Mesenchymal stem cell (in vitro differentiated cells and primary cell): ENCODE measurements at places on chromosomes 12 and 14.

GRCh38 chr12:131628023-131628740, 82.7 kb upstream of the SFSWAP start:
- DNase-seq = no peak

GRCh38 chr14:90274019-90274418, 17.7 kb downstream of the PSMC1 start:
- no peak for DNase-seq

GRCh38 chr12:107223821-107224220, 130.5 kb upstream of the CRY1 start:
- DNase-seq = no peak

DNA sequence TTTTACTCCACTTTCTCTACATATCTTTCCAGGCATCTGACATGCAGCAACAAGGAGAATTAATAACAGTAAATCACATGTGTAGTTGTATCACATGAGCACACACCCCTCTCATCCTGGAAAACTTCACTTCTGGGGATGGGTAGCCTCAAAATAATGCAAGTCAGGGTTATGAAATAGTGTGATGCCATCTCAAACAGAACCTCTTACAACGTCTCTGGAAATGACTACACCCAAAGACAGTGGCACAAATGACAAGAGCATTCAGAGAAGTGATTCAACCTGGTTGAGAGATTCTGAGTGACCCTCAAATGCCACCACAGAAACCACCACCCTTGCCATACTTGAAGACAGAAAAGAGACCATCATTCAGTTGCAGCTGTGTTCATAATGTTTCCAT, 2.8 kb downstream of the DIO2 start:
- DNase-seq = no peak

DNA sequence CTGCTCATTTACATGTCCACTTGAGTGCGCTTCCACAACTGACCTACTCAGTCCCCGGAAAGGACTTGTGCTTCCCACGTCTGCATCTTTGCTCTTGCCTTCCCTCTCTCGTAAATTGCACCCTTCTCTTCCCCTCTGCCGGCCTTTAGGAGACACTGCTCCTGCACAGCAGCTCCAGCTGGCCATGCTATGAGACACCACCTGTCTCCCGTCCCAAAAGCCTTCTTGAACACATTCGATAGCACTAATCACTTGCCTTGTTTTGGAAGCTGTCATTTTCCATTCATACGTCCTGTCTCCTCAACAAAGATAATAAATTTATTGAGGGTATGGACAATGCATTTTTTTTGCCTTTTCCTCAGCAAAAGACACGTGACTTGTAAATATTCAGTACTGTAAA, 15.7 kb upstream of the KCNA1 start:
- DNase-seq = no peak

DNA sequence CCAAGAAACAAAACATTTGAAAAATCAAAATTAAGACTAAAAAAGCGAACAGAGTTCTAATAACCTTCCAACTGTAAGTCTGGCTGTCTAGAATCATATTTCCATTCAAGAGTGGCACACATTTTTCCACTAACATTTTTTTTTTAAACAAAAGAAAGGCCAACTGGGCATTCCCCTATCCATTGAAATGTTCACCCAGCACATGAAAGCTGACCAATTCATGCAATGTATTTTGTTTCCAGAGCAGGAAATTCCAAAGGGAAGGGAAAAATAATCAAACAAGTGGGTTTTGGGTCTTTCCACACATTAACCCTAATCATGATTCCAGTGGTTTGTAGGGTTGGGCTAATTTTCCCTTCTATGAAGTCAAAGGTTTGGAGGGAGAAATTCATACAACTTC, 206.5 kb downstream of the CALM1 start:
- no peak for DNase-seq

DNA sequence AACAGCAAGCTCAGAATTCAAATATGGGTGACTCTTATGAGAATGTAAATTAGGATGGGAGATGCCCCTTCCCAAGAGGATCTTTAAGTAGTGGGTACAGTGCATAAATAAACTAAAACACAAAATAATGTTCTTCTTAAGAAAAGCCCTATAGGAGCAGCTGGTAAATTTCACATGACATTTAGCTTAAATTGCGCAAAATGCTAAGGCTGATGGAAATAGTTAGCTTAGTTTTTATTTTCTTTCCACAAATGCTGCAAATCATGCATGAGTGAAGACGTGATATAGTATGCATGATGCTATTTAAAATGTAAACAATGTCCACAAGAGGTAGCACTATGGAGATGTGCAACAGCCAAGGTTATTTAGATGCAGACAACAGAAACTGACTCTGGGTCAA, 328.1 kb downstream of the ATP23 start:
- peak; percentile 32 for DNase-seq
